ENCODE measurements at places on chromosomes 6 and 20.

DNA sequence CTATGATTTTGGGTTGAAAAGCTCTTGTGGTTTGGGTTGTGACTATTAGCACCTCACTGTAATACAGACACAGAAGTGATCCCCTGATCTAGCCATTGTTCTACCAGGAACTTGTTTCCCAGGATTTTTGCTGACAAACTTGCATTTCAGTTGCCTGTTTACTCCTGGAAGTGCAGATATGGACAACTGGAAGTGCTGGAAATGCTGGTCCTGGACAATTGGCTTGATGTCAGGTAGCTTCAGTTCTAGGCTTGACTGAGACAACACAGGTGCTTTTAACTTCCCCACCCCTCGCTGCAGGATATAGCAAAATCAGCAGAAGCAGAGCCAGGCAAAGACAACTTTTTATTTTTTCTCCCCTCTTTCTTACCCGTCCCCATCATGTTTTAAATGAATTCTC lies 27.1 kb upstream of the FBXO30 start:
- DNase-seq, result no peak

DNA sequence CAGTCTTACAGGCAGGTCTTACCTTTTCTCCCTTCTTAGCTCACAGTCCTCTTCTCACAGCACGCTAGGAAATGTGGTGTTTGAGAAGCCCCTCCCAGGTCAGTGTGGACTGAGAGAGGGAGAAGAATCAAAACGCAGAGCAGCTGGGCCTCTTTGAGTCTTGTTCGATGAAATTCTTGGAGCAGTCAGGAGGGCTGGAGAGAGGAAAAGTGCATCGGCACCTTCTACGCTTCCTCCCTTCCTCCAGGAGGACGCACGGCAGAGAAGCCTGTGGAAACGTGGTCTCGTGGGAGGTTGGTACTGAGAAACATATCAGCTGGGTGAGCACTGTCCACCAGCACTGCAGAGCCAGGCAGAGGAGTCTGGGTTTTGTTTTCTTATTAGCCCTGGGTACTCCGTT lies 52.7 kb downstream of the TXLNB start:
- no peak for DNase-seq

DNA sequence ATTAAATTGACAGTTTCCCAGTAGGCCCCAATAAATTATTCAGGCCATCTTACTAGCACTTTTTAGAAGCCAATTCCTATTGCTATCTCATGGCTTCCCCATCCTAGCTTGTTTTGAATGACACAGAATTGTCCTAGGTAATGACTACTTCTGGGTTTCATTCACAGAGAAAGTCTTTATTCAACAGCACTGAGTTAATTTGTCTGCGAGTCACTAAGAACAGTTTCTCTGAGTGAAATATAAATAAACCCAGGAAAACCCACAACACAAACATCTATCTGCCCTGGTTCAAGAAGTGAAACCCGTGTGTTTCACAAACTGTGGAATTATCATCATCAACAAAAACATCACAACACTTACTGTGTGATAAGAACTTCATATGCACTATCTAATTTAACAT lies 1366.8 kb downstream of the EPHA7 start:
- no peak for DNase-seq

GRCh38 chr6:146903451-146903850 lies 300.8 kb upstream of the STXBP5 start:
- no peak for DNase-seq

- DNase-seq, result no peak
Measured at GRCh38 chr6:2510316-2510715, 240.4 kb downstream of the MYLK4 start.
